Thymus (tissue), 14 donors: ENCODE measurements at places on chromosomes 5 and 9.

GRCh38 chr5:168121138-168121494 is 170.3 kb upstream of the WWC1 start:
- DNase-seq, result no peak

DNA sequence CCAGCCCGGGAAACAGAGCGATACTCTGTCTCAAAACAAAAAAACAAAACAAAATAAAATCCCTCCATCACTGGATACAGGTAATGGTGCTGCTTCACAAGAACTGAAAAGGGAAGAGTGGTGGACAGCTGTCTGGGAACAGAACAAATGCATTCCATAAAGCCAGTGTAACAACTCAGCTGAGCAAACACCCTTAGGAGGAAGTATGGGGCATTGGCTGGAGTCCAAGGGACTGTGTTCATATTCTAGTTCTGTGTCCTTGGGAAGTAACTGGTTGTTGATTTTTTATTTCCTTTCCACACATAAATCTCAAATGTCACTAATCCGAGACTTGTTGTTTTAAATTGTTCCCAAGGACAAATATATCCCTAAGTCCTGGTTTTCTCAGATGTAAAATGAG is 38.3 kb downstream of the HTR1A start:
- DNase-seq, result no peak

DNA sequence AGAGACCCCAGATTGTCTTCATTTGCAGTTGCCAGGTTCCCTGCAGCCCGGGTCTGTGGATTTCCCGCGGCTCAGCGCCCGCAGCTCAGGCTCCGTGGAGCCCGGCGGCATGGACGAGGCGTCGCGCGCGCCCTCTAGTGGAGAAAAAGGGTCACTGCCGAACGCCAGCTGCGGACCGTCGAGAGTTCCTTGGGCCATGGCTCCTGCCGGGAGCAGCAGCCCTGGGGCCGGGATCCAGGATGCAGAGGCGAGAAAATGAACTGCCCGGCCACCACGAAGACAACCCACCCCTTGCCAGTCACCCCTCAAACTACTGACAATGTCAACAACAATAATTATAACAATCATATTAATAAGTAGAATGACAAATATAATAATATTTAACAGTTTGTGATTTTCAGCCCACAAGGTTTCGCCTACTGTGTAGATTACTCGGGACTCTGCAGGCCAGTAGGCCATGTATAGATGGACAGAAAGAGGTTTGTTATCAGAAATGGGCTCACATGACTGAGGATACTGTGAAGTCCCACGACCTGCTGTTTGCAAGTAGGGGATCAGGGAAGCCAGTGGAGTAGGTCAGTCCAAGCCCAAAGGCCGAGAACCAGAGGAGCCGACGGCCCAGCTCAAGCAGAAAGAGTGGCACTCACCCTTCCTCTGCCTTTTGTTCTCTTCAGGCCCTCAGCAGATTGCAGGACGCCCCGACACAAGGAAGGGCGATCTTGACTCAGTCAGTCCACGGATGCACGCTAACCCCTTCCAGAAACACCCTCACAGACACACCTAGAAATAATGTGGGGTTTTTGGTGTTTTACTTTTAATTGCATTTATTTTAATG is 43.1 kb downstream of the BOD1 start:
- DNase-seq, result no peak

DNA sequence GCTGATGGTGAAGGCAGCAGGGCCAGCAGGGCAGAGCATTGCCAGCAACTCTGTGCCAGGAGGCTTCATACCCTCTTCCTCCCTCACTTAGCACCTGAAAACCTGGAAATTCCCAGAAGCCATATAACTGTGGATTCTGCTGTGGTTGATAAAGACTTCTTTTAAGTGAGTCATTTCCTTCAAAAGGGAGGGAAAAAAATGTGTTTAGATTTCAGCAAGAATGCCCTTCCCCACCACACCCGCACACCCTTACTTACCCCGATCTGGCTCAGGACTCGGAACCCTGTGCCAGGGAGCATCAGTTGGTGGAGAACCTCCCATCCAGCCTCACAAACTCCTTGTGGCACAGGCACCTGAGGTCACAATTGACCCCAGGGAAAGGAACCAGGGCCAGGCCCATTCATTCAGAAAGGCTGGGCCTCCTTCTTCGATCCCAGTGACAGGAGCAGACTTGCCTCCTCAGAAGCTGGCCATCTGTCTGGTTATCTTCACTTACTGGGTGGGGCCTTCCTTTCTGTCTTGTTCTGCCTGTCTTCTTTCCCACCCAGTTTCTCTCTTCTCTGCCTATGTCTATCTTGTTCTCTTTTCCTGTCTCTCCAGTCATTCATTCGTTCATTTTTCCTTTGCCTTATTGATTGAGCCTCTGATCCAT is 62.6 kb downstream of the PLAC8L1 start:
- DNase-seq, result no peak

DNA sequence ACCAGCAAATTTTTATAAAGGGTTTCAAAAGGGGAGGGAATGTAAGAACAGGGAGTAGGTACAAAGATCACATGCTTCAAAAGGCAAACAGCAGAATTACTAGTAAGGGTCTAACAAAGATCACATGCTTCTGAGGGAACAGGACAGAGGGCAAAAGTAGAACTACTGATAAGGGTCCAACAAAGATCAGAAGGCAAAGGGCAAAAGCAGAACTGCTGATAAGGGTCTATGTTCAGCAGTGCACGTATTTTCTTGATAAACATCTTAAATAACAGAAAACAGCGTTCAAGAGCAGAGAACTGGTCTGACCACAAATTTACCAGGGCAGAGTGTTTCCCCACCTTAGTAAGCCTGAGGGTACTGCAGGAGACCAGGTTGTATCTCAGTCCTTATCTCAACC is 469.5 kb upstream of the PIK3R1 start:
- DNase-seq, result no peak

- no peak for DNase-seq
Measured at GRCh38 chr9:72149231-72149975, at the start of gene GDA. Gene GDA (plus strand): TSS chr9:72149440. CDS start chr9:72149560, 120 bp downstream.

DNA sequence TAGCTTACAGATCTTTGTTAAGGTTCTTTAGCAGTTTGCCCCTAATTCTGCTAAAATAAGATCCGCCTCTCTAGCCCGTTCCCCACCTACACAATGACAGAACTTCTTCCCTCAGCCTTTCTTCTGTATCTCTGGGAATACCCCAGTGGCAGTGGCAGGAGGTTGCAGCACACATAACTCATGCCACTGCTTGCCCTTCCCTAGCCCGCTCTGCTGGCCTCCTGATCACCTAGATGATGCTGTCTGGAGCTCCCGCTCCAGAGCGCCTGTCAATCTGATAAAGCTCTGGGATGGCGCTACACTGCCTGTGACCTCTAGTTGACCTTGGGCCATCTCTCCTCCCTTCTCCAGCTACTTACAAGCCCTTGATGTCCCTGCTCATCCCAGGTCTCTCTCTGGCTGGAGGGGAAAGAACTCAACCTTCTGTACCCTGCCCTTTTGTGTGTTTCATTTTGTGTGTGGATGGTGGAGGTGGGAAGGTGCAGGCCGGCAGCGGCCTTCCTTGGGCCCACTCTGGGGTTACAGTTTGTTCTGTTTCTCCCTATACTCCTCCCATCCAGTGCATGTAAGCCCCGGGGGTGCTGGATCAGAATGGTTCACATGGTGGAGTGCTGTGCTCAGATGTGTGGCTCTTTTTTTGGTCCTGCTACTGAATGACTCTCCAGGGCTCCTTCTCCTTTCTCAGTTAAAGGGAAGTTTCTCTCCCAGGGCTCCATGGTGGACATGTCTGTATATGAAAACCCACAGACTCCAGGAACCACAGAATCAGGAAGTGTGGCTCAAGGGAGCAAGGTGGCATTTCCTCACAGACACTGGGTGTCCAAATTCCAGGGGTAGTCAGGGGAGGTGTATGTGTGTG is 29.1 kb downstream of the MTX3 start:
- DNase-seq, result no peak

DNA sequence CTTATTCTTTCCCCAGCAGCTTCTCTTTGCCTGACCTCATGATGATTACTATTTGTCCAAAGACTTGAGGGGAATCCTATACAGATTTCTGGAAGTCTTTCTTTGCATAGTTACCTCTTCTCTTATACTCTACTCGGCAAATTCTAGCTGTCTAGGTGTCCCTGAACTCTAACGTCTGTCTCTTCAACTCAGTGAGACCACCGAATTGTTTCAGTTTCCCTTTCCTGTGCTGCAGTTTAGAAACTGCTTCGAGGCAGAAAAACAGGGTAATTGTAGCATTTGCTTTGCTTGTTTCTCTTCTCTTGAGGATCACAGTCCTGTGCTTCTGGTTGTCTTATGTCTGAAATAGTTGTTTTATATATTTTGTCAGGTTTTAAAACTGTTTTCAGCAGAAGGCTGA is 14.8 kb downstream of the LVRN start:
- DNase-seq, result peak; percentile 2
